GM18507 (cell line): ENCODE measurements at places on chromosomes 4 and X.
A peak's percentile ranks its signal among the peaks of the same experiment; 100 is the strongest.

GRCh38 chr4:120158046-120158445, 91.4 kb upstream of the MAD2L1 start:
- DNase-seq = no peak

GRCh38 chr4:54687887-54688841, 30.4 kb downstream of the KIT start:
- DNase-seq = no peak

- DNase-seq = no peak
These were observed 78.0 kb upstream of the MAD2L1 start for GRCh38 chr4:120144634-120145033.

- no peak for DNase-seq
These were observed 11.3 kb upstream of the DHX15 start for GRCh38 chr4:24595659-24596058.

- DNase-seq = no peak
These were observed 210.2 kb upstream of the GYPA start for GRCh38 chr4:144350706-144351105.

GRCh38 chrX:53281321-53281822, at the start of gene IQSEC2:
TSS of gene IQSEC2 (minus strand) at chrX:53281584.
- DNase-seq = no peak

- no peak for DNase-seq
These were observed 7.5 kb downstream of the PPEF1 start for GRCh38 chrX:18714910-18715309.

GRCh38 chr4:53583513-53583912, 7.8 kb downstream of the LNX1 start:
- DNase-seq = no peak

GRCh38 chr4:111115881-111116280, 493.0 kb upstream of the PITX2 start:
- no peak for DNase-seq

DNA sequence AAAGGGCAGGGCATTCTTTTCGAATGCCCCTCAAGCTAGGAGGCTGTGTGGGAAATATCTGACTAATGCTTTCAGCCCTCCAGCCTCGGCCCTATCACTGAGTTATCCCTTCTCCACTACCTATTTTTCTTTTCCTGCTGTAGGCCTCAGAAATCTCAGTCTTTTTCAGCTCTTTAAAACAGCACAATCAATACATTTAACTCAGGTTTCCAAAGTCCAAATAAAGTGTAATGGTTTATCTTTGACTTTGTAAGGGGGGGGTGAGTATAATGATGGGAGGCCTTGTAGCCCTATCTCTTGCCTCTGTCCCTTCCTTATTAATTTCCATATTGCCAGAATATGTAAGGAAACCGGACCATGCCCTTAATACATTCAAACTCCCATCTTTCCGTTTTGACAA, 1.6 kb upstream of the WNK3 start:
- no peak for DNase-seq

DNA sequence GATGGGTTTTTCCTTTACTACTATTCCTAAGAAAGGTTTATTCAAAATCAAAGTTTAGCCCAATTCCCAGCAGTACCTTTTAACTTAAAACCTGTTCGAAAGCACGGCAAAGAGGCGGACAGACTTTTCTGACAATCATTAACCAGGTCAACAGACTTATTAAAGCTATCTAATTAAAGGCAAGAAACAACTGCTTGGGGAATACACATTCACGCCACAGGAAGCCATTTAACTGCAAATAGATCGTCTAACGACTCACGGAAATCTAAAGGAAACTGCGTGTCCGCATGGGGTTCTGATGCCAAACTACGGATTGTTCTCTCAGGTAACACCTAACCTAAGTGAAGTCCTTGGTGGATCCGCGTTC, 663 bp upstream of the USP53 start:
- no peak for DNase-seq

DNA sequence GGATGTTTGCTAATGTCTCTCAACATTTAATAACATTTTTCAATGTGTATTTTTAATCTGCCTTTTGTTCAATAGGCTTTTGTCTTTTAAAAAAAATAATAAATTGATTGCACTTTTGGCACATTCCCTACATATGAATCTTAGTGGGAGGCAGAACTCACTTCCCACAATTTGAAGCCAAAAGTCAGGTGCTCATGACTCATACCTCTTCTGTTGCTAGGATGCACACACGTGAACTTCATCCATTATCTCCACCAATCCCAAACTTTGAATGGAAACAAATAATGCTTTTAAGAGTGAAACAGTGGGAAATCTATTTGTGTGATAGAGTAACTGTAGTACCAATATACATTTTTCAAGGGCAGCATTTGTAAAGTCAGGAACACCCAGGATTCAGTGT, 260.5 kb downstream of the IQCM start:
- no peak for DNase-seq

GRCh38 chr4:6963139-6963611, 53.5 kb downstream of the TBC1D14 start:
- DNase-seq = no peak

DNA sequence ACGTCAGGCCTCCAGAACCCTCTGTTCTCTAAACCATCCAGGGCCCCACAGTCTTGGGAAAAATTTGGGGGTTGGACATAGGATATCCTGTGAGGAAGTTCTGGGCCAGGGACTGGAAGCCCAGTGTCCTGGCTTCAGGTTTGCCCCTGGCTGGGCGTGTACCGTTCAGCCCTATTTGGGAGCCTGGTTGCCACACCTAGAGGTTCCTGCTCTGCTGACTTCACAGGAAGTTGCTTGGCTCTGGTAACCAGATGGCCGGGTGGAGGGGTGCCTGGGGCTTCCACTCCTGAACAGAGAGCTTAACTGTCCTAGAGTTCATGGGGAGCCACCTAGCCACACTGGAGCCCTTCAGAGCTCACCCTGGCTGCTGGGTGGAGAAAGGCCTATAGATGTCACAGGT, 1.1 kb downstream of the TAFAZZIN start:
- DNase-seq = no peak

- no peak for DNase-seq
These were observed 79.2 kb upstream of the UGT8 start for GRCh38 chr4:114519368-114519767.

DNA sequence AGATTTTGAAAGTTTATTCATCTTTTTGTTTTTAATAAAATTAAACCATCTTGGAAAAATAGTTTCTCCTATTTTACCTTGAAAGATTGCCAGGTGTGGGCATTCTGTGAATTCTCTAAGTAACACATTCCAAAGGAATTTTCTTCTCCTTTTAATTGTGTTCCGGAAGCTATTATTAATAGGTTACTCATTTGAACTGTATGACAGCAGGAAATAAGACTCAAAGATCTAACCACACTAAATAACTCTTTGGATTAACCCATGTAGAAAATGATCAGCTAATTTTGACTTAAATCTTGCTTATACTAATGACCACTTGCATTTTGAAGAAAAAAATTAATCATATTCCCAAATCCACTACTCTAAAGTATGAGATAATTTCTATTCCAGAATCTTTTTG, 17.6 kb upstream of the CCNI start:
- DNase-seq = no peak

DNA sequence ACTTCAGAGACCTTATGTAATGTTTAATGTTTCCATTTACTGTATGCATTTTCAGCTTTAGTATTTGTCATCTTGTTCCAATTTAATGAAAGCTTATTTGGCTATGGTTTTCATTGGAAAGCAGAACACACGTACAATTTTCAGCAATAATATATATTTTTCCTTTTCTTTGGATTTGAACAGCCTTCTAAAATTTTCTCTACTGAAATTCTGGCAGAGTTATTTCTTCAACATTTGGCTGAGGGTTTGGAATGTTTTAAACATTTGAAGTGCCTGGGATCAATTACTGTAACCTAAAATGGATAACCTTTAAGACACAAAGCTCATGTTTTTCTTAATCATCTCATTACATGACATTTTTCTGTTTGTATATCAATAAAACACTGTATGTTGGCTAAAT, 156.9 kb downstream of the TENM3 start:
- DNase-seq = no peak

DNA sequence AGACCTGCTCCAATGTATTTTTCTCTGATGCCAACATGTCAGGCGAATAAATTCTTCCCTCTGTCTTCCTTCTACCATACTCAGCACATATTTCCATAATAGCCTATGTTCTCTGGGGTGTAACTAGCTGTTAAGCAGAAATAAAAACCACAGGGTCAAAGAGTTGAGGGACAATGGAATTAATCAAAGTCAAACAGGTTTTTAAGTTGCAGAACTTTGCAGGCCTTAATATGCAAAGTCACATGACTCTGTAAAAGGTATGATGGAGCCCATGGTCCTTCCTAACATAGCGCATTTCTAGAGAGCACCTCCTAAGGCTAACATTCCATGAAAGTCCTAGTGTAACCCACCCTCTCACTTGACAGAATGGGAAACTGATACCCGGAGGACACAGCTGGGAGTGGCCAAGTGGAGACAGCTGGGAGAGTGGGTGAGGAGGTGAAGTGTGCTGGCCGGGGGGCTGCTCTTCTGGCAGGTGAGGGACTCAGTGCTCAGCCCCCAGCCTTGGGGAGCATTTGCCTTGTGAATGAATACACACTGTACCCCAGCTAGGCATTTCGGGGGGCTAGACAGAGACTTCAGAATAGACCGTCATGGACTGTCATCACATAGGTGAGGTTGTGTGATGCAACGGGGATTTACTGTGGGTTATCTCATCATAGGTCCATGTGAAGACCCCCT, 8.4 kb upstream of the SORCS2 start:
- no peak for DNase-seq

- DNase-seq = no peak
These were observed 32.0 kb upstream of the SPON2 start for GRCh38 chr4:1204286-1204827.

- no peak for DNase-seq
These were observed 19.9 kb downstream of the RPS6KA6 start for GRCh38 chrX:84168095-84168494.

- DNase-seq = no peak
These were observed 88.3 kb downstream of the MSN start for GRCh38 chrX:65755786-65756185.

DNA sequence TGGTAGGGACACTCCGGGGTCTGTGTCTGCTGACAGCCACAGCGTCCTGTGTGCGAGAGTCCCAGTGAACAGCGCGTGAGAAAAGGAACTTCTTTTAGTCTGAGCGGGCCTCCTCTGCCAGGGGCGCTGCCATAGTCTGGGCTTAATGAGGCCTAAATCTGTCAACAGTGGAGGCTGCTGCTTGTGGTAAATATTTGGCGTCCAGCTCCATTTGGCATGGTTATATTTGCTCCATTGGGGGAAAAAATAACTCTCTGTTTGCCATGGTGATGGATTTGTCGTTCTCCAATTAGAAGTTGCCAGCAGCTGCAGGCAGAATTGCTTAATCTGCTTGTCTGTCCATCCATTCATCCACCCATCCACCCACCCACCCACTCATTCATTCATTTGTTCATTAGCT, 71.4 kb upstream of the PSAPL1 start:
- DNase-seq = no peak

DNA sequence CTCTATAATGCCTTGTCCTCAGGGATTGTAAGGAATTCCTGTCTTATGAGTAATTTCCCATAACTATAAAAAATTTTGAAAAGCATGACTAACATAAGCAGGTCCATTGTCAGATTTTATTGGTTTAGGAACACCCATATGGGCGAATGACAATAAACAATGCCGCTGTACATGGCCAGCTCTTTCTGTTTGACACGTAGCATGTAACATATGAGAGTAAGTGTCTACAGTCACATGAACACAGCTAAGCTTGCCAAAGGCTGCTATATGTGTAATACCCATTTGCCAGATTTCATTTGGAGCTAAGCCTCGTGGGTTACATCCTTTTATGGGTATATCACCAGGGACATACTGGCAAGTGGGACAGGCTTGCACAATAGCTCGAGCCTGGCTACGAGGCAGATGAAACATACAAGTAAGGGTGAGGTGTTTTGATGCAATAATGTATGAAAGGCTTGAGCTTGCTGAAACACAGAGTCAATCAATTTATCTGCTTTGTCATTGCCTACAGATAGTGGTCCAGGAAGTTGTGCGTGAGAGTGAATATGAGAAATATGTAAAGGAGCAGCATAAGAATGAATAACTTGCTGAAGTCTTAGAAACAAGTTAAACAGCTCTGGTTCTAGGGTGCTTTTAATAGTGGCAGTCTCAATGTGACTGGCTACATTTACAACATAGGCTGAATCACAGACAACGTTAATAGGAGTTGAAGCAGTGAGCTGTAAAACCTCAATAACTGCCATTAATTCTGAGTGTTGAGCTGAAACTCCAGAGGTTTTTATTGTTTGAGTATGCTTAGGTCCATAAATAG, 67.4 kb upstream of the UGT2B10 start:
- no peak for DNase-seq

- DNase-seq = peak; percentile 71
These were observed 140.2 kb upstream of the KLF3 start for GRCh38 chr4:38523524-38524448.

- no peak for DNase-seq
These were observed 184.6 kb downstream of the OR13H1 start for GRCh38 chrX:131728295-131729145.
